ENCODE measurements at places on chromosomes 4 and X.

GRCh38 chrX:120453985-120454384, 15.1 kb downstream of the LAMP2 start:
- DNase-seq, result no peak

DNA sequence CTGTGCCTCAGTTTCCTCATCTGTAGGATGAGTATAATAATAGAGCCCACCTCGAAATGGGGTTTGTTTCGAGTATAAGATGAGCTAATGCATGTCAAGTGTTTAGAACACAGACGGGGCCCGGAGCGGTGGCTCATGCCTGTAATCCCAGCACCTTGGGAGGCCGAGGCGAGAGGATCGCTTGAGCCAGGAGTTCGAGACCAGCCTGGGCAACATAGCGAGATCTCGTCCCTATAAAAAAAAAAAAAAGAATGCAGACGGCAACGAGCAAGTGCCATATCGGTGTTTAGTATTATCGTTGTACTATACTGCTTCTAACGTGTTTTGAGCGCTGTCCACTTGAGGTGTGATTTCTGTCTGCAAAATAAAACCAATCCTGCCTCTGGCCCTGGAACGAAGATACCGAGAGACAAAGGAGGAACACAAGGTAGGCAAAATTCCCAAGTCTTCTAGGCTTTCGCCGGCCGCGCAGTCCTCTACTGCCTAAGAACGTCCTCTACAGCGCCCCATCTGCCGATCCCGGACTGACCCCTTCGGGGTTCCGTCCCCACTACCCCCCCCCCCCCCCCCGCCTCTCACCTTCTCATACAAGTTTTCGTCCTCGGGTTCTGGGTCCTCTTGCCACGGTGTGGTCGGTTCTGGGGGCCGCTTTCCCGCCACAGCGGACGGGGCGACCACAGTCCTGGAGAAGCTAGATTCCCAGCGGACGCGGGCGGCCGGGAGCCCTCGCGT, 442 bp downstream of the NDUFB11 start:
- peak; percentile 25 for DNase-seq

GRCh38 chrX:34655501-34656455, 1.3 kb downstream of the TMEM47 start:
- no peak for DNase-seq

GRCh38 chr4:104490096-104490769, 4.5 kb downstream of the CXXC4 start:
- no peak for DNase-seq

DNA sequence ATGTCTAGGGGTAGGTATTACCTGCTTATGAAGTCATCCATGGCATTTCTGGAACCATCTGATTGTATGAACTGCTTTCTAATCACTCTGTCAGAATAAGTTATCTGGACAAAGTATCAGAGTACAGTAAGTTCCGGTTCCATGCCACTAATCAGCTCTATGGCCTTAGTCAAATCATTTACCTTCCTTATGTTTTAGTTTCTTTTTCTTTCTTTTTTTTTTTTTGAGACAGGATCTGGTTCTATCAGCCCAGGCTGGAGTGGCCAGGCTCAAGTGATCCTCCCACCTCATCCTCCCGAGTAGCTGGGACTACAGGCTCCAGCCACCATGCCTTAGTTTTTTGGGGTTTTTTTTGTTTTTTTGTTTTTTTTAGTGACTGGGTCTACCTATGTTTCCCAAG, 11.5 kb downstream of the XIAP start:
- no peak for DNase-seq

DNA sequence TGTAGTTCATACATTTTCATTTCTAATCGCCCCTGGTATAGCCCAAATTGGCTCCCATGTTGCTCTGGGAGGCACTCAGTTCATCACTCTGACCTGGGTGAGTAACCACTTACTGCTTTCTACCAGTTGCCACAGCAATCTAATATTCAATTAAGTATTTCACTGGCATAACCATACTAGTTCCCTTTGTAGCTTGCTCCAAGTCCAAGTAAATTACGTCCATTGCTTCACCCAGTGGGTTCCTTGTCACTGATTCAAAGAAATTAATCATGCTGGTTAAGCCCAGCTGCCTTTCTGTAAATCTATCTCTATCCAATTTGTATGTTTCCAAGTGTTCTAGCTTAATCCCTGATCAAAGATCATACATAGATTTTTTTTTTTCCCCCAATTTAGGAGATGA, 92.0 kb upstream of the CBR4 start:
- no peak for DNase-seq

DNA sequence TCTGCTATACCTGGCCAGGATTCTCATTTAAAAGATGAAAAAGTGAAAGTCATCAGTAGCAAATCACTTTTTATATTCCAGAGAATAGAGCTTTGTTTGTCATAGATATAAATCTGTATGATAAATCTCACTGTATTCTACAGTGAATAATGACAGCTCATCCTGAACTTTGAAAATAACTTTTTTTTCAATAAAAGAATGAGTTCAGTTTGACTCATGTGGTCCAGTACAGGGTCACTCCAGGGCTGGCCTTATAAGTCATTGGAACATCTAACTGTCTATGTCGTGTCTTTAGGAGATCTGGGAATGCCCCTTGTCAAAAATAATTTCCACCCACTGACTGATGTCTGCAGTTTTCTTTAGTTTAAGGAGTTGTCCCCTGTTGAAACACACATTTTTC, 18.5 kb upstream of the CXCL8 start:
- DNase-seq, result no peak

GRCh38 chr4:41146716-41147506, 67.4 kb downstream of the APBB2 start:
- no peak for DNase-seq

DNA sequence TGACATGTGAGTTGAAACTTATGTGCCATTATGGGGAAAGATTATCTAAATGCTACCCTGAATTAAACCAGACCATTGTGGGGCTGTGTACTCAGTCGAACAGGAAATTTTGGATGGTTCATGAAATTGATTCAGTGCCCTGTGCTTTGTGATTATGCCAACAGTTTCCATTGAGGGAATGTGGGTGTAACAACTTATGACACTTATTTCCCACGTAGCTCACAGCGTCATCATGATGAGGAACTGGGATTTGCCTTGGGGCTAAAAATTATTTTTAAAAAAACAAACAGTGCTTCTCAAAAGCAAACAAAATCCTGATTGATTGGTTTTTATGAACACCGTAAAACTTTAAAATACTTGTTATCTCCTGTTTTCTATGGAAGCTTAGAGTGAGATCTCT, 8.3 kb upstream of the CLTRN start:
- DNase-seq, result no peak

DNA sequence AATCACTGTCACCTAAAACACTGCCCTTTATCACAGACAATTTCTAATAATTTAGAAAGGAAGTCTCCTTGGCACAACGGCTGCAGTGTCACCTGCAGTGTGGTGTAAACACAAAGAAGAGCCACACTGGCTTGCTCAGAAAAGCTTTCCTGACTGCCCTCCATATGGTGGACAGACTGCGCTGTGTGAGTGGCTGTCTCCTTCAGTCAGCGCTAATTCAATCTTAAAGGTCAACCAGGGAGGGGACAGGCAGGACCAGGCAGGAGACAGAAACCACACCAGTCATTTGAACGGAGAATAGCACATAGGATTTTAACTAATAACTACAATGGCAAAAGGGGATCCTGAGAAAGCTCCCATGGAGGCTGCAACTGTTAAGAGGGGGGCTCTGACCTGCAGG, 132.1 kb downstream of the NSUN7 start:
- DNase-seq, result no peak

DNA sequence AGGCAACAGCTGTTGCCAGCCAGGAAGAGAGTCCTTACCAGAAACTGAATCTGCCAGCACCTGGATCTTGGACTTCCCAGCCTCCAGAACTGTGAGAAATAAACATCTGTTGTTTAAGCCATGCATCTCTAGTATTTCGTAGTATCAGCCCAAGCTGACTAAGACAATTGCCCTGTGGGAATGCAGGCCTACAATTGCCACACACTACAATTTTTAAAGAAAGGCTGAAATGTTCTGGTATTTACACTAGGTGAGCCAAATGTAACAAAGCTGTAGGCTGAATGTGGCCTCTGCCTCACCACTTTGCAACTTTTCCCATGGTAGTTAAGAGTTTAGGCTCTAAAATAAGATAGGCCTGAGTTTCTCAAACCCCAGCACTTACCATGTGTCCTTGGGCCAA, 59.1 kb downstream of the SPATA18 start:
- DNase-seq, result no peak

DNA sequence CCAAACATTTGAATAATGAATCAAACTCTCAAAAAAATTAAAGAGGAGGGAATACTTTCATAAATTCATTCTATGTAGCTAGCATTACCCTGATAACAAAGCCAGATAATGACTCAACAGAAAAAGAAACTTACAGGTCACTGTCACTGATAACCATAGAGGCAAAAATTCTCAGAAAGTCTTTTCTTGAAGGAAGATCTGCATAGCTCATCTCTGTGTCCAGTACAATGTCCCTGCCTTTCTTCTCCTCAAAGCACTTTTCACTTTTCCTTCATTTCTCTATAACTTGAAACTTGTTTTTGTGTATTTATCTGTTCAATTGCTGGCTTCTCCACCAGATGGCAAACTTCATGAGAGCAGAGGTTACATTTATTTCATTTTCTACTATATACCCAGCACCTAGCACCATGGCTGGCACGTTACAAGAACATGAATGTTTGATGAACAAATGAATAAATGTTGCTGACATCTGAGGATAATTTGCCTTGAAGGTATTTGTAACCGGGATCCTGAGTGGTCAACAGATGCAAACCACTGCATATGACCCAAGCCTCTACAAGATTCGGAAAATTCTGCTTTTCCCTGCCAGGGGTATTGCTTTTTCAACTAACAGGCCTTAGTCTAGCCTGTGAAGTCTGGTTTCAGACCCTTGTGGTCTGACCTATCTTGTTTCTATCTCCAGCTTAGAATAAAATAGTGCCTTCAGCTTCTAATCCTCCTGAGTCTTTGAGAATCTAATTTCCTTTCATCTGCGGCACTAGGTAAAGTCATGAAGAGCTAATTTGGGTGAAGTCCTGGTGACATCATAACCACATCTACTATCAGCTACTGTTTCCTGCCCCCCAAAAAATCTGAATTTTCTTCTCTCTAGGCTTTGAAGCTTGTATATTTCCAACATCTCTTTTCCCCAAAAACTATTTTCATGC, 52.5 kb upstream of the ANTXR2 start:
- no peak for DNase-seq

DNA sequence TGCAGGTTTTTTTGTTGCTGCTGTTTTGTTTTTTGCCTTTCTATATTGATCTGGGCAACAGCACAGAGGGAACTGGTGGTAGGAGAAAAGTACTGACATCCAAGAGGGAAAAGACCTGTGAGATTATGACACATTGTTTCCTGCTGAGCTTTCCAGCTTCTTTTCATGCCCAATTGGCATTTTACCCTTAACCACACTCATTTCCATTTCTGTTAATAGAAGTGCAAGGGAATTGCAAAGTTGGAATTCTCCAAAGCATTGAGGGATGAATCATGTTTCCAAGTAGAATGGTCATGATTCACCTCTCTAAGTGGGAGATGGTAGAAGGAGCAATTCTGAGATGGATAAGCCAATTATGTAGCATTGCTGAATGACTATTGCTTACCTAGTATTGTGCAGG, 161.5 kb downstream of the PPARGC1A start:
- no peak for DNase-seq

DNA sequence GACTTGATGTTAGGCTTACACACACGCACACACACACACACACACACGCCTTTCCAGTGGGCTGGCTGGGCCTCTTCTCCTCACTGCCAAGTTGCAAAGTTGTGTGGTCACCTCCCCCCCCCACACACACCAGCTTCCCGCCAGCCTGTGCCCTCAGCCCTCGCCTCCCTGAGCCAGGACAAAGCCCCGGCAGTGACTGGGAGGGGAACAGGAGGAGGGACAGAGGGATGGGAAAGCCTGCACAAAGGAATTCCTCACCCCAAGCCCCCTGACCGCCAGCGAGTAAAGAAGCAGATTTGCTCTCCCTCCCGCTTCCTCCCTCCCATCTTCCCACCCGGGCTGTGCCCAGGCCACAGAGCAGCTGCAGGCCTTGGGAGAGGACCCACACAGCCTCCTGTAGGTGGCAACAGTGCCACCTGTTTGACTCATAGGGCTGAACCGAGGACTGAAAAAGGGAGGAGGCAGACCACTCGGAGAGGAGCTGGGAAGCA, at the start of gene GDPD2:
GDPD2 (plus strand) TSS at position 464 of the 491 bp plus-strand sequence. CDS start 1,671 bp downstream, outside the sequence.
- no peak for DNase-seq

GRCh38 chr4:138975225-138975624, 40.4 kb upstream of the NOCT start:
- no peak for DNase-seq

- peak; percentile 55 for DNase-seq
Measured at GRCh38 chrX:101357166-101357795, 8.7 kb upstream of the TIMM8A start.

DNA sequence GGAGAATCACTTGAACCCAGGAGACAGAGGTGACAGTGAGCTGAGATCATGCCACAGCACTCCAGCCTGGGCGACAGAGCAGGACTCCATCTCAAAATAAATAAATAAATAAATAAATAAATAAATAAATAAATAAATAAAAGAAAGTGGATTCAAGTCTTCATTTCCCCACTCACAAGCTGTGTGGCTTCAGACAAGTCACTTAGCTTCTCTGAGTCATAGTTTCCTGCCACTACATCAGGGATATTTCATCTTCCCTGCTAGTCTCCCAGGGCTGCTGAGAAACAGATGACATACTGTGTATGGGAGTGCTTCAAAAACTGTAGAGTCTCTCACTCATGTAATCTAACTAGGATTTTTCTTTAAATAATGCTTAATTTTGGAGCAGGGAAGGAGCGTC, 37.2 kb downstream of the TBC1D9 start:
- DNase-seq, result no peak

DNA sequence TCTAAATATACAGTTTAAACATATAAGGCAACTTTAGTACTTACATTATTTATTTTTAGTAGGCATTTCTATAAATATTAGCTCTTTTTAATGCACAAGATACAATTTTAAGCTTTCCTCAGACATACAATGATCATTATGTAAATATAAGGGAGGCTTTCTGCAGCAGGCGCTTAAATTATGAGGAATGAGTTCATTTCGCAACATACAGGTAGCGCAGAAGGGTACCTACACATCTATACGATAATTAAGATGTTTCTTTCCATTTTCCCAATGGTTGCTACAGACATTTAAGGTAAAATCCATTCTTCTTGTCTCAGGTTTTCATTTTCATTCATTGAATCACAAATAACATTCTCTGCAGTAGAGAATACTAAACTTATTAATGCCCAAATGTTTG, 1.2 kb downstream of the AASDH start:
- no peak for DNase-seq

DNA sequence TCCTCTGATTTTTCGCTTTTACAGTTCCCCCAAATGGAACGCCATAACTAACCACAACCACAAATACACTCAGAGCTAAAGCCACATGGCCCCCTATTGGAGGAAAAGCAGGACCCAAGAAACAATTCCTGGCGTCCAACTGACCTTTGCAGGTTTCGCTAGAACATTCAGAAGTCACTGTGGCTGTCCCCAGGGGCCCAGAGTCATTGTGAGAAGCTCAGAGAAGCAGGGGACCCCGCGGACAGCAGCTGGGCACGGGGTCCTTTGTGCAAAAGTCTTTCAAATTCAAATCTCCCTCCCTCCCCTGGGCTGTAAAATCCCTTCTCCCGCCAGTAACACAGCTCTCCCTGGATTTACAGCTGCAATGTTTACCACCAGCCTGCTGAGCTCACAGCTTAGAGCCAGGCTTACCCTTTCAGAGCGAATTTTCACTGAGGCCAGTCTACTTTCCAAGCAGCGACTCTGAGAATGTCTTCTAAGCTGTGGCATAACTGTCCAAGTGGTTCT, 214.8 kb downstream of the CRLF2 start:
- no peak for DNase-seq

Measured in hematopoietic multipotent progenitor cell treated with erythropoietin and hydrocortisone succinate and interleukin-3 and kit ligand, for 17 days (in vitro differentiated cells).